ENCODE measurements at places on chromosomes 7 and 10.

DNA sequence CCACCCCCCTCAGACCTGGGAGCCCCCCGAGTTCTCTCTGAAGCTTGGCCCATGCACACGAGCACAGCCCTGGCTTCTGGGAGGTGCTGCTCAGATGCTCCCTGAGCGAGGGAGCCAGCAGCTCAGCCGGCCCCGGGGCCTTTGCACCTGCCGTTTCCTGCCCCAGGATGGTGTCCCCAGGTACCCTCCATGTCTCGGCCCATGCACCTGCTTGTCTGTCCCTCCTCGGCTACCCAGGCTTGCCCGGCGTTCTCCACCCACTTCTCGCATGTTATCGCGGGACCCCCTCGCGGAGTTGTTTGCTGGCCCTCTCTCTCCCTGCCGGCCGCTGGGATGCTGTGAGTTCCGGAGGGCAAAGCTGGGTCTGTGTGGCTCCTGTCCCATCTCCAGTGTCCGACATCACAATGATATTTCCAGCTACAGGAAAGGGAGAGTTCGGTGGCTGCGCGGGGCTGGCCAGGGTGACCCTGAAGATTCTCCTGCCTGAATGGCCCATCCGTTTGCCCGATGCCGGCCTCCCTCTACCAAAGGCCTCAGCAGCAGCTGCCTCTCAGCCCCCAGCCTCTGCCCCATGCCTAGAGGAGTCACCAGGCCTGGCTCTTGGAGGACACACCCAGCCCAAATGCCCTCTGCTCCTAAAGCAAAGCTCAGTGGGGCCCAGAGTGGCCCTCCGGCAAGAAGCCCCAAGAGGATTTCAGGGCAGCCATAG is 12.2 kb upstream of the LFNG start:
- no peak for DNase-seq

DNA sequence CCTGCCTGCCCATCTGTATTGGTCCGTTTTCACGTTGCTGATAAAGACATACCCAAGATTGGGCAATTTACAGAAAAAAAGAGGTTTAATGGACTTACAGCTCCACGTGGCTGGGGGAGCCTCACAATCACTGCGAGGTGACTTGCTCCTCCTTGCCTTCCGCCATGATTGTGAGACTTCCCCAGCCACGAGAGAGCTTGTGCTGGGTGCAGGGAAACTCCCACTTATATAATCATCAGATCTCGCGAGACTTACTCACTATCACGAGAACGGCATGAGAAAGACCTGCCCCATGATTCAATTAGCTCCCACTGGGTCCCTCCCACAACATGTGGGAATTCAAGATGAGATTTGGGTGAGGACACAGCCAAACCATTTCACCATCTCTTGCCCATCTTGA is 111.8 kb downstream of the MYL10 start:
- no peak for DNase-seq

GRCh38 chr10:50410066-50410811 is 158.9 kb upstream of the ASAH2 start:
- DNase-seq, result no peak

DNA sequence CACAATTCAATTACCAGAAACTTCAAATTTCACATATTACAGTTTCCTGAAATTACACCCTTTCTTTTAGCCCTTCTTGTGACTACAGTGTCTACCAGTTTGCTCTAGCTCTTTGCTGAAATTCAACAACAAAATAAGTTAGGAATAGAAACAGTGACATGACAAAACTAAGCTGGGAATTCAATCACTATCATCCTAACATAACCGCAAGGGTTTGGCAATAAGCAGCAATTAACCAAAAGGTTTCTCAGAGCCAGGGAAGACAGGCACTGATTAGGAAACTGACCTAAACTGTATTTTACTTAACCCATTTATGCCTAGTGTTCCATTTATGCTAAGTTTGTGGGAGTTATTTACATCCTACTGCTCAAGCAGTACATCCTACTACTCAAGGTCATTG is 31.3 kb downstream of the HIBADH start:
- DNase-seq, result no peak

DNA sequence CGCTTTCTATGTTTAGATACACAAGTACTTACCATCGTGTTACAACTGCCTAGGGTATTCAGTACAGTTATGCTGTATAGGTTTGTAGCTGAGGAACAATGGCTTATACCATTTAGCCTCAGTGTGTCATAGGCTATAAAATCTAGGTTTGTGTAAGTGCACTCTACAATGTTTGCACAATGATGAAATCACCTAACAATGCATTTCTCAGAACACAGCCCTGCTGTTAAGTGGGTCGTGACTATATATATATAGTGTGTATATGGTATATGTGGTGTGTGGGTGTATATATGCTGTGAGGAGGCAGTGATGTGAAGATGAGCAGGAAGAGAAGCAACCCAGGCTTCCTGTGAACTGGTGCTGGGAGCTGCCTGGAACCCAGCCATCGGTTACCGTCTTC is 65.6 kb upstream of the MKI67 start:
- DNase-seq, result no peak

- no peak for DNase-seq
Observed at GRCh38 chr10:10293481-10293951, 724.2 kb upstream of the CELF2 start.
